Nucleus accumbens (tissue), 56 donors: ENCODE measurements at places on chromosomes 6 and 20.
A peak's percentile ranks its signal among the peaks of the same experiment; 100 is the strongest.

DNA sequence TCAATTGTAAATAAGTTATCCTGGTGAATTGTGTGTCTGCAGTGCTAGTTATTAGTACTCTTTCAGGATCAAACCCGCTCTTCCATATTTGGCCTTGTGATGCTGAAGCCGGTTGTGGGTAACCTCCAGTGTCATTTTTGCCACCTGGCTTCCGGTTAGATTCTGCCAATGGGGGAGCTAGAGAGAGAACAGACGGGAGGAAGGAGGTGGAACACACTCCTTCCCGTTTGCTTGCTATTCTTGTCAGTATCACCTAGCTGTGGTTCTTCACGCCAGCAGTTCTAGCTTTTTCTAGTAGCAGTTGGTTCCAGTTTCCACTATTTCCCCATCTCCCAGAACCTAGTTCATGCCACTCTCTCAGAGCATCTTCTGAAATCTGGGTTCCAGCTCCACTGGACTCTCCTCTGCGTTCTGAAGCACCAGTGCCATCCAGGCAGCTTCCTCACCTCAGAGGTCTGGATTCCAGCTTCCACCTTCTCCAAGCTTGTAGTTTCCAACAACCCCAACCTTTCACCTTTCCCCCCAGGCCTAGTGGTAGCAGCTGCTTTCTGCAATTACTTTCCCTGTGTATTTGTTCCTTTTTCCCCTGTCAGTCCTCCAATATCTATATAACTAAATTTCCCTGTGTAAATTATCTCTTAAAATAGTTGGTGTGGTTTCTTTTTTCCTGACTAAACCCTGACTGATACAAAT is 46.9 kb upstream of the LOC128125822 start:
- no peak for DNase-seq

- no peak for DNase-seq
Observed at GRCh38 chr6:73937805-73938204, 241.8 kb downstream of the CD109 start.

DNA sequence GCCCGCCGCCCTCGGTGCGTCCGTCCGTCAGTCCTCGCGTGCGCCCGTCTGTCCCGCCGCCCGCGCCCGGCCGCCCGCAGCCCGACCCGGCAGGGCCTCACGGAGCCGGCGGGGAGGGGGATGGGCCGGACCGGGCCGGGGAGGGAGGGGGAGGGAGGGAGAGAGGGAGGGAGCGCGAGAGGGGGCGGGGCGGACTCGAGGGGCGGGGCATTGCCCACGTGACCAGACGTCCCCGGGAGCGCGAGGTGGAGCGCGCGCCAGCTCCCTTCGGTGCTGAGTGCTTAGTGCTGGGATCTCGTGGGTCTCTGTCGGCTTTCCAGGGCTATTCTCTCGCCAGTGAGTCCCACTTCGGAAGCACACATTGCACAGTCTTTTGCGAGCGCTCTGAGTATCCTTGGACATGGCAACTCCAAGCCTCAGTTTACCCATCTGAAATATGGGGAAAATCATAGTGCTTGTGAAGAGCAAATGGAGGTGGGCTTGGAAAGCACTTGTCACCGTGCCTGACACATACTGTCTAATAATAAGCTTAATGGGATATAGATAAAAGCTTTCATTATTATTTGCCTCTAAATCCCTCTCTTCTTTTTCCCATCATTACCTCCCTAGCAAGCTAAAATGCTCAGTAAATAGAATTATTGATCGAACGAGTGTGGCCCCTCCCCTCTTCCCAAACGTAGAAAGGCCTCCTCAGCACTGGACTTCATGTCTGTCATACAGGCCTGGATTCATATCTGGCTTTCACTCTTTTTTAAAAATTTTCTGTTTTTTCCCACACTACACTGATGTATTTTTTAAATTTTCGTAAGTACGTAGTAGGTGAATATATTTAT is at the start of gene NCOA6:
NCOA6 (minus strand) TSS at position 122 of the 833 bp plus-strand sequence. CDS start 43,296 bp downstream, outside the sequence.
- DNase-seq = peak; percentile 85

DNA sequence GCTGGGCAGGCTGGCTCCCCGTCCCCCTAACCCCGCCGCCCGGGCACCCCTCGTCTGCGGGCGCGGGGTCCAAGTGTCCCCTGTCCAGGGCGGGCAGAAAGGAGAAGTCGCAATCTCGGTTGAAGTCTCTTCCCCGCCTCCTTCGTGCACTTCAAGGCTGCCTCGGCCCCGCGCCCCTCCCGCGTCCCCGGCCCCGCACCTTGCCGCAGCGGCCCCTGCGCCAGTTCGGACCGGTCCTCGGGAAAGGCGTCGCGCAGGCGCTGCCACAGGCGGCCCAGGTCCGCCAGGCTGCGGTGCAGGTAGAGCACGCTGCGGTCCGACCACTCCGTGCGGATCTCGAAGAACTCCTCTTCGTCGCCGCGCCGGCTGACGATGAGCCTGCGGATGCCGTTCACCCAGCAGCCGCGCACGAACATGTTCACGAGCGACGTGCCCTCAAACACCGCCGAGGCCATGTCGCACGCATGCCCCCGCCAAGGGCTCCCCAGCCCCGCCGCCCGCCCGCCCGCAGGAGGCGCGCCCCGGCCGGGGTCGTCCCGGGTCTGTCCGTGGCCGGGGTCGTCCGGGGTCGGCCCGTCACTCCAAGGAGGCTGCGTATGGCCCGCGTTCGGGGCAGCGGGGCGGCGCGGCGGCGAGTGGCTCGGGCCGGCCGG is at the start of gene PXDC1:
PXDC1 (minus strand) TSS at position 637 of the 653 bp plus-strand sequence; CDS start at position 455, 182 bp downstream.
- no peak for DNase-seq

GRCh38 chr6:18264219-18264922 is at the start of gene DEK:
Gene DEK (minus strand): TSS chr6:18264530. CDS start chr6:18263987, 543 bp downstream.
- DNase-seq = peak; percentile 99

DNA sequence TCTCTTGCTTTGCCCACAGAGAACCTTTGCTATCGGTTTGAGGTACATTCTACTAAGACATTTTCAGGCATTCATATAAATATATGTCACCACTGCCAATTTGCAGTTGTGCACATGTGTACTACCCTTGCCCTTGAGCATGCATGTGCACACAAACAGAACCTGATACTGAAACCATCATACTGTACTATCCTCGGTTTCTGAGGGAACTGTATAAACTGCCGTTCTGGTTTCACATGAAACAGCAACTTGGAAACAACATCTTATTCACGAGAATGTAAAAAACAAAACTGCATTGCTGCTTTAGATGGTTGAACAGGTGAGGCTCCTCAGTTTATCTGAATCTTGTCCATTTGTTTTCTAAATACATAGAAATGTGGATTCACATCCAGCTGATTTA is 151.2 kb upstream of the TMEM170B start:
- no peak for DNase-seq

- DNase-seq = no peak
Observed at GRCh38 chr6:79841577-79842375, 105.6 kb downstream of the ELOVL4 start.
